IMR-90 (cell line): ENCODE measurements at places on chromosomes 5 and 9.

- H3K36me3 ChIP-seq = no peaks in the 10 kb centered on the region
- no peaks in the 10 kb centered on the region for H3K27me3 ChIP-seq
- no peaks in the 10 kb centered on the region for H3K4me1 ChIP-seq
- H3K4me3 ChIP-seq = no peak overlapping the region
- H3K27ac ChIP-seq = no peak overlapping the region
- no peak for DNase-seq
Measured at GRCh38 chr5:82614706-82615105, 336.6 kb upstream of the RPS23 start.

GRCh38 chr5:107428303-107428813, 242.4 kb downstream of the EFNA5 start:
- no peak overlapping the region for H3K27ac ChIP-seq
- DNase-seq = no peak
- H3K4me1 ChIP-seq = peaks cover 11% of the 10 kb centered on the region
- H3K27me3 ChIP-seq = no peaks in the 10 kb centered on the region
- H3K36me3 ChIP-seq = no peaks in the 10 kb centered on the region
- H3K4me3 ChIP-seq = no peak overlapping the region

GRCh38 chr5:16934677-16935153, 1.4 kb downstream of the MYO10 start:
- H3K4me3 ChIP-seq = peak overlapping the region; percentile 85
- DNase-seq = peak; percentile 45
- H3K27me3 ChIP-seq = no peaks in the 10 kb centered on the region
- H3K4me1 ChIP-seq = peaks cover 15% of the 10 kb centered on the region
- peaks cover 2% of the 10 kb centered on the region; the same call in 1 of the 2 replicates for H3K36me3 ChIP-seq

- H3K4me1 ChIP-seq = no peaks in the 10 kb centered on the region
- no peaks in the 10 kb centered on the region for H3K36me3 ChIP-seq
- H3K27me3 ChIP-seq = no peaks in the 10 kb centered on the region
- DNase-seq = no peak
- no peak overlapping the region for H3K4me3 ChIP-seq
Measured at GRCh38 chr5:39159811-39160490, 59.4 kb downstream of the FYB1 start.

DNA sequence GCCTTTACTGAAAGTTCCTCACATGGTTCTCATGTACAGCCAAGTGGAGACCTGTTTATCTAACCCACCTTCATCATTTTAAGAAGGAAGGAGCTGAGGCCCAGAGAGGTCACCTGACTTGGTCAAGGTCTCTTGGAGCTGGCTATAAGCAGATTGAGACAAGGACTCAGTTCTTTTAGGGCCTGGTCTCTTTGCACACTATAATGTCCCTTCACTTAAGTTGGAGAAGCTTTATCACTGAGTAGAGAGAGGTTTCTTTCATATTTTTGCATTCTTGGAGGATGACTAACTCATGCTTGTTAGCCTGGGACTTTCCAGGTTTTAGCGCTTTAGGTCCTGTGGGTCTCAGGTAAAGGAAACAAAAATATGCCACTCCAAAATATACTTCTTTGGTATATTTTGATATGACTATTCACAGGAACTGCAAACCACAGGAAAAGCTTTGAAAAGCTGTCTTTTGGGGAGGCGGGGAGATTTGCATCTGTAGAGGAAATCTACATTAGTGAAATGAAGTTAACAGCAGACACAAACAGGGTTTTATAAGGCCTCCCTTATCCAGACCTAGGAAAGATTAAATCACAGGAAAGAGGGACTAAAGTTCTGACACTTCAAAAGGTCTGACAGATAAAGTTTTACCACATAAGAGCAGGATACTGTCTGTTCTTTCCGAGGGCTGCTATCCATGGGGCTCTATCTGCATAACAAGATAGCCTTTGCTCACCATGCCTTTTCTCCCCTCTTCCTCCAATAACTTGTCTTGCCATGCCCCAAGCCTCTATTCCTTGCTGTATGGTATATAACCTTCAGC, 95.8 kb upstream of the ANKRD55 start:
- no peak overlapping the region for H3K4me3 ChIP-seq
- H3K27me3 ChIP-seq = no peaks in the 10 kb centered on the region
- DNase-seq = peak; percentile 76
